ENCODE measurements at places on chromosomes 12 and 14.

DNA sequence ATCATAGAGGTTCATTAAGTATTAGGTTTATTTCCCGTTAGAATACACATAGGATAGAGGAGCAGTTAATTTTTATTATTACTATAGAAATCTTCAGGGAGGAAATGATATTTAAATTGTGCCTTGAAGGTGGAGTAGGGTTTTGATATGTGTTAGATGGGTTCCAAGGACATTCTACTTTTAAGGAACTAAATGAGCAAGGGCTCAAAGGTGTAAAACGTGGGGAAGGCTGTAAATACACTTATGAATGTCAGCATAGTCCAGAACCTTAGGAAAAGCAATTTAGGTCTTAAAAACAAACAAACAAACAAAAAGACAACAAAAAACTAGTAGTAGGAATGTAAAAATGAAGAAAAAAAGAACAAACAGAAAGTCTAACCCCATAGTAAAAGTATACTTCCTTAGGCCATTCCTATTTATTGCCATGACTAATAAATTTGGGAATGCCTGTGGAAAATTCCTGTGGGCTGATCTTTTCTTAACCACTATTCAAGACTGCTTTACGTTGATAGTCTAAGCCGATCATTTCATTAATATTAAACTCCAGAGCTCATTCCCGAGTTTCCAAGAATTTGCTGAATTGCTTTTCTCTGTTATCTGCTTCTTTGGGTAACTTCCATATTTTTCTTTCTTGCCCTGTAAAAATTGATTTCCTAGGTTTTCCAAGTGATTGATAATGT, 180.3 kb downstream of the RAD51B start:
- DNase-seq = no peak
- no peak overlapping the region for H3K4me3 ChIP-seq
- peaks cover 5% of the 10 kb centered on the region for H3K36me3 ChIP-seq
- H3K4me1 ChIP-seq = peaks cover 16% of the 10 kb centered on the region
- H3K27ac ChIP-seq = no peak overlapping the region

- H3K27ac ChIP-seq = no peak overlapping the region
- H3K4me3 ChIP-seq = no peak overlapping the region
- no peaks in the 10 kb centered on the region for H3K4me1 ChIP-seq
- peaks cover 6% of the 10 kb centered on the region for H3K36me3 ChIP-seq
- DNase-seq = no peak
- no peaks in the 10 kb centered on the region for H3K27me3 ChIP-seq
Observed at GRCh38 chr14:63951021-63951420, 98.2 kb downstream of the SYNE2 start.

- H3K27me3 ChIP-seq = peaks cover 43% of the 10 kb centered on the region
- no peaks in the 10 kb centered on the region for H3K4me1 ChIP-seq
- H3K36me3 ChIP-seq = no peaks in the 10 kb centered on the region
- no peak for DNase-seq
Observed at GRCh38 chr12:4943067-4943937, 33.6 kb downstream of the KCNA1 start.

DNA sequence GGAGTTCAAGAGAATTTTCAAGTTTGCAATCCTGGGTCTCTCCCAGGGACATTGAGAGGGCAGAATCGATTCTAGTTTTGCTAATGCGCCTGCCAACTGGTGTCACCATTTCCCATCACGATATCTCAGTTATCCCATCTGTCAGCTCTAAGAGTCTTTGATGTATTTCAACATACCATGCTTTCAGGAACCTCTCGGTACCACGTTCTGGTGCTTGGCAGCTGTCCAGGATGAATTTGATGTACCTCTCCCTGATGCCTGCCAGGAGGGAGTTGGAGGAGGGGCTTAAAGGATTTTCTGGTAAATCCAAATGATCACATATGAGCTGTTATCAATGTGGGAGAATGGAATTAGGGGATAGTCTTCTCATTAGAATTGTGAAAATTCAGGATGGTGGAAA, 332.5 kb downstream of the RGS6 start:
- no peak for DNase-seq
- no peaks in the 10 kb centered on the region for H3K4me1 ChIP-seq
- no peak overlapping the region for H3K4me3 ChIP-seq
- no peaks in the 10 kb centered on the region for H3K36me3 ChIP-seq
- no peak overlapping the region for H3K27ac ChIP-seq
- H3K27me3 ChIP-seq = peaks cover 6% of the 10 kb centered on the region

DNA sequence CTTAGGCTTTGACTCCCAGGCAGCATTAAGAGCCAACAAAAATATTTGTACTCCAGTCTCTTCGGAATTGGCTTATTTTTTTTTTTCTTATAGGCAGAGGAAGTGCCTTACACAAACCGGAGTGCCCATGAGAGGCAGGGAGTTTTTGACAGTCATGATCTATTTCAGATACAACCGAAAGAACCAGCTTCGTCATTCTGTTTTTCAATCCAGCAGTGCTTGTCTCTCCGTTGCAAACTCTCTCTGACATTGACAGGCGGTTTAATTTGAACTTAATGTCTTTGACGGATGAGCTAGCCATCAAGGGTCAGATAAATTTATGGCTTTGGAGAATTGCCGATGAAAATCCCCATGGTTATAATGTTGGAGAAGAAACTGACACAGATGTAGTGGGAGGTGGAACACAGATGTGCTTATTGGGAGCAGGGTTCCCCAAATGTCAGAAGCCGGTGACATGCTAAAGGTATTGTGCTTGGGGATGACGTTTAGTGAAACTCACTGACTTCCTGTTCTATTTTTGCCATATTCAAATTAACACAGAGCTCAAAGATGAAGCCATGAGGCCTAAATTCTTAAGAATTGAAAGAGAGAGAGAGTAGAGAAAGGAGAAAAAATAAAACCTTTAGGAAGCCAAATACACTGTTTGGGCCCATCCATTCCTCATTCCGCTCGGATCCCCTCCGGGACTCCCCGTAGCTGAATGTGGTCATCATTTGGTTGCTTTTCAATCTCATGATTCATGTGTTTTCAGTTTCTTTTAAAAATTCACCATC, 59.7 kb downstream of the PLXNC1 start:
- no peaks in the 10 kb centered on the region for H3K27me3 ChIP-seq
- no peak overlapping the region for H3K4me3 ChIP-seq
- H3K36me3 ChIP-seq = peaks cover 6% of the 10 kb centered on the region
- H3K27ac ChIP-seq = no peak overlapping the region
- peaks cover 7% of the 10 kb centered on the region for H3K4me1 ChIP-seq

DNA sequence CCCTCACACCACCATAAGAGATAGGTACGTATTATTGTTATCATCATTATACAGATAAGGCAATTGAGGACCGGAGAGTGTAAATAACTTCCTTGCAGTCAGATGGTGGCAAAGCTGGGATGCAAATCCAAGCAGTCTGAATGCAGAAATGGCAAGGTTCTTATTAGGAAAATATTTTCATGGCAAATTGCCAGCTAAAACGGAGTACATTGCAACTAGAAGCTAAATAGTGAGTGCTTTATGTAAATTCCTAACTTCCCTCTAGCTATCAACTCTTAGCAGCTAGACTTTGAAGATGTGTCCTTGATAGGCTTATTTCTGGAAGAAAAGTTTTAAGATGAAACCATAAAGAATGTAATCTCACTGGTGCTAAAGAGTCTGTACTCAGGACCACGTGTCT, 323.9 kb upstream of the DIO2 start:
- H3K4me1 ChIP-seq = peaks cover 2% of the 10 kb centered on the region
- no peak overlapping the region for H3K4me3 ChIP-seq
- no peak for DNase-seq

DNA sequence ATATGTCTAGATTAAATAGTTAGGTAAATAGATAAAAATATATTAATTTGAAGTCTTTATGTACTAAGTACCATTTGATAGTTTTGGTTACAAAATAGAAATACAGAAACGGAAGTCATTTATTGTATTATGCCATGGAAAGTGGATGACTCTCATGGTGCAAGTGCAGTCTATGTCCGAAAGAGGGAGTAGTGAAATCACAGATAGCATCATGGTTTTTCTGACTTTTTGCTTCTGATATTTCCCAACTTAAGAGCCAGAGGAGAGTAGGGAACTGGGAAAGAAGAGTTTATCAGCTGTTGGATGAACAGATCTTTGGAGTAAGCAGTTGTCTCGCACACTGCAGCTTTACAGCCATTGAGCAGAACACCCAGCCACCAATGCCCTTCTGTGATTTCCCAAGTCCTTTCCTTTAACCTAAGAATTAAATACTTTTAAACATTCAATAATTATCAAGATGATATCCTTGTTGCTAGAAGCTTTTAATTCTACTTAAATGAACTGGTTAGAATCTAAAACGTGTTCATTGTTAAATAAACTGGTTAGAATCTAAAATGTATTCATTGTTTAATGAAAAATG, 18.4 kb upstream of the SRGAP1 start:
- H3K27ac ChIP-seq = no peak overlapping the region
- no peaks in the 10 kb centered on the region for H3K4me1 ChIP-seq
- DNase-seq = no peak
- H3K27me3 ChIP-seq = no peaks in the 10 kb centered on the region
- no peak overlapping the region for H3K4me3 ChIP-seq

DNA sequence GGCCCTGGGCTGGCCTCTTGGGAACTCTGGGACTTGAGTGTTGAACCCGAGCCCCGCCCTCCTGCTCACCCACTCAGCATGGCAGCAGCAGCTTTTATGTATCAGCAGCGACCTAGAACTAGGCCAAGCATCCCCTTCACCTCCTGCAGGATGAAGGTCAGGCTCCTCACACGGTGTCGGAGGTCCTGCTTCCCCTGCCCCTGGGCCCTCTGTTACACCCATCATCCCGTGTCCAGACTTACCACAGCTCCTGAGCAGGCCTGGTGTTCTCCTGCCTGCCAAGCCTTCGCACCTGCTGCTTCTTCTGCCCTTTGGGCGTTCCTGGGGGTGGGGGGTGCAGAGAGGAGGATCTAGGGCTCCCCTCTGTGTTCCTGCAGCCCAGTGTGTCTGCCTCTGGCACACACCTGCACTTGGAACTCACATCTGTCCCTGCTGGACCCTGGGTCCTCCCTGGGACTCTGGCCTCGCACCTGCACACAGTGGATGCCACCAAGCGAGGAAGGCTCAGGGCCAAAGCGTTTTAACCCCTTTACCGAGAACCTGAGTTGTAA, 80.3 kb downstream of the PAPOLA start:
- no peaks in the 10 kb centered on the region for H3K36me3 ChIP-seq
- H3K27me3 ChIP-seq = peaks cover 23% of the 10 kb centered on the region

GRCh38 chr12:2288001-2288400, 235.2 kb downstream of the CACNA1C start:
- no peak overlapping the region for H3K4me3 ChIP-seq
- DNase-seq = no peak

GRCh38 chr12:49301760-49302159, 6.8 kb downstream of the PRPH start:
- H3K27me3 ChIP-seq = peaks cover 57% of the 10 kb centered on the region
- DNase-seq = no peak
- no peak overlapping the region for H3K27ac ChIP-seq
- H3K36me3 ChIP-seq = no peaks in the 10 kb centered on the region
- H3K4me1 ChIP-seq = peaks cover 4% of the 10 kb centered on the region

- no peak overlapping the region for H3K27ac ChIP-seq
- peaks cover 4% of the 10 kb centered on the region for H3K4me1 ChIP-seq
- H3K36me3 ChIP-seq = peaks cover 20% of the 10 kb centered on the region
- H3K4me3 ChIP-seq = no peak overlapping the region
- H3K27me3 ChIP-seq = no peaks in the 10 kb centered on the region
Observed at GRCh38 chr12:104121001-104121400, 17.0 kb downstream of the NFYB start.

GRCh38 chr14:24123424-24124417, 6.7 kb upstream of the FITM1 start:
- H3K27me3 ChIP-seq = no peaks in the 10 kb centered on the region
- no peaks in the 10 kb centered on the region for H3K4me1 ChIP-seq
- no peak overlapping the region for H3K27ac ChIP-seq
- peaks cover 14% of the 10 kb centered on the region for H3K36me3 ChIP-seq

DNA sequence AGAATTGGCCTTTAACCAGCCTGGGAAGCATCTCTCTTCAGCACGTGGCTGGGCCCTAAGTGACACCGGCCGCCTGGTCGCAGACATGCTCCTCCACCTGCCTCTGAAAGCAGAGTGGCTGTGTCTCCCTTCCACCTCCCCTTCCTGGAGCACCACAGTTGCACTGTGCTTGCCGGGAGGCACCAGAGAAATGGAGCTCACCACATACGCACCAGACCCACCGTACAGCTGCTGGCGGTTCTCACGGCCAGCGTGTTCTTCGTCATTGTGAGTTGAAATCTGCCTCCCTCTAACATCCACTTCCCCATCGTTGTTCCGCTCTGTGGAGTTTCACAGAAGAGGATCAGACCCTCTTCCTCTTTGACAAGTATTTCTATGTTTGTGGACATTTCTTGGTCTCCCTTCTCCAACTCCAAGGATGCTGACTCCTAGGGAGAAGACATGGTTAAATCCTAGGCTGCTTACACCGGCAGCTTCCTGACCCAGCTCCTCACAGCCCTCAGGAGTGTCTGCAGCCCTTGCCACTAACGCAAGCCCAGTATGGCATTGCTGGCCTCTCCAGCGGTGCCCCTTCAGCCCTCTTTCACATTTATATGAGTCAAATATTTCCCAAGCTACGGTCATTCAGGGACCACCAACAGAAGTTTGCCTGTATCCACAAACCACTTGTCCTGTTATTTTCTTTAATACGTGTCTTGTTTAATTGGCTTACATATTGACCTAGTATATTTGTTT, 11.5 kb upstream of the KRT5 start:
- no peaks in the 10 kb centered on the region for H3K4me1 ChIP-seq
- H3K27ac ChIP-seq = peak overlapping the region; percentile 38
- H3K4me3 ChIP-seq = no peak overlapping the region
- no peak for DNase-seq
- no peaks in the 10 kb centered on the region for H3K36me3 ChIP-seq

GRCh38 chr14:63712123-63712522, 15.7 kb downstream of the SGPP1 start:
- DNase-seq = no peak
- H3K27ac ChIP-seq = no peak overlapping the region
- H3K27me3 ChIP-seq = no peaks in the 10 kb centered on the region
- no peak overlapping the region for H3K4me3 ChIP-seq

DNA sequence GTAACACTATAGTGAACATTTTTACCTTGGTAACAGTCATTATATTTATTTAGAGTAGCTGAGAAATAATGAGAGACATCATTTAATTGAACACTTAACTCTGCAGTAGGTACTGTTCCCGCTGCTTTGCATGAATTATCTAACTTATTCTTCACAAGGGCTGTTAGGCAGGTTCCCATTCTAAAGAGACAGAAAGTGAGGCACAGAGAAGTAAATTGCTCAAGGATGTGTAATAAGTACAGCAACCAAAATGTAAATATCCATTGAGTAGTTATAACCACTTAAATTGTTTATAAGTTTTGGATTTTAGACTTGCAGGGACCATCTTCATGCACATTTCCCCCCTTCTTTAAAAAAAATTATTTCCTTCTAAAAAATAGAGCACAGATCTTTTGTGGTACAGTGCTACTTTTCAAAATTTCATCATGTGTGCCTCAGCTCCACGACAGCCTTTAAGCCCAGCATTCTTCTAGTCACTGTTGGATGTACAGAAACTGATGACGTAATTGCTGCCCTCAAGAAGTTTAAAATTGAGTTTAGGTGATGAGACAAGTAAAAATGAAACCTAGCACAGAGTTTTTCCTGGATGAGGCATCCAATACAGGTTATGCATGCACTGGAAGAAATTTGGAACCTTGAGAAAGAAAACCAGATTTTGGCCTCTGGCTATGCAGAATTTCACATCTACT, 6.0 kb upstream of the MANSC4 start:
- H3K36me3 ChIP-seq = peaks cover 27% of the 10 kb centered on the region
- H3K4me1 ChIP-seq = peaks cover 19% of the 10 kb centered on the region
- DNase-seq = no peak
- H3K27me3 ChIP-seq = no peaks in the 10 kb centered on the region
- H3K4me3 ChIP-seq = no peak overlapping the region

GRCh38 chr12:1706632-1706980, 15.7 kb downstream of the ADIPOR2 start:
- H3K27me3 ChIP-seq = no peaks in the 10 kb centered on the region
- H3K4me3 ChIP-seq = no peak overlapping the region
- DNase-seq = no peak
- peaks cover 33% of the 10 kb centered on the region for H3K36me3 ChIP-seq
- H3K27ac ChIP-seq = no peak overlapping the region
